ENCODE measurements at places on chromosomes 5 and 9.

DNA sequence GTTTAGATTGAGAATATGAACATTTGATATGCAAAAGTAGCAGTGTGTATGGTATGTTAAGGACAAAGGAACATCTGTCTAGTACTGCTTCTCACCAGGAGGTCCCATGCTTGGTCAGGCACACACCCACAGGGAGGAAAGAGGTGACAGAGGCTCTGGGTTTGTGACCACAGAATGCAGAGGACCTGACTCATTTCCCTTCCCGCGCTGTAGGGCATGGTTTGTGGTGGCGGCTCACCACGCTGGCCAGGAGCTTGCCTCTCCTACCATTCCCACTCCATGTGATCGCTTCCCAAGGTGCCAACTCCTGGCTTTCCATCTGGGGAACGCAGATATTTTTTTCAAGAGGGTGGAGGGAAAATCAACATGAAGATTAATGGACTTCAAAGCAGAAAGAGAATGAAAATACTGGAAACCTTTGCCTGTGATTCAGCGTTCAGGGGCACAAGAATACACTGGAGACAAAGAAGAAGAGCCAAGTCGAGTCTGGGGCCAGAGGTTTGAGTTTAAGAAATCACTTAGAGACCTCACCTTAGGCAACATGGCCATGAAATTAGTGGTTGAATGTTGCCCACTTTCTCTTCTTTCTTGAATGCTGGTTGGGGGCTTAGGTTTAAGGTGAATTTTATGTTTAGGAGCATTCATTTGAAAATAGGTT lies 477.8 kb downstream of the CCDC171 start:
- peak; percentile 45 for DNase-seq

- DNase-seq = no peak
Measured at GRCh38 chr5:43416803-43417394, 4.7 kb upstream of the CCL28 start.

- no peak for DNase-seq
Measured at GRCh38 chr9:131787838-131788237, 48.0 kb upstream of the RAPGEF1 start.

GRCh38 chr5:30413540-30413939 lies 779.9 kb upstream of the CDH6 start:
- DNase-seq = no peak

DNA sequence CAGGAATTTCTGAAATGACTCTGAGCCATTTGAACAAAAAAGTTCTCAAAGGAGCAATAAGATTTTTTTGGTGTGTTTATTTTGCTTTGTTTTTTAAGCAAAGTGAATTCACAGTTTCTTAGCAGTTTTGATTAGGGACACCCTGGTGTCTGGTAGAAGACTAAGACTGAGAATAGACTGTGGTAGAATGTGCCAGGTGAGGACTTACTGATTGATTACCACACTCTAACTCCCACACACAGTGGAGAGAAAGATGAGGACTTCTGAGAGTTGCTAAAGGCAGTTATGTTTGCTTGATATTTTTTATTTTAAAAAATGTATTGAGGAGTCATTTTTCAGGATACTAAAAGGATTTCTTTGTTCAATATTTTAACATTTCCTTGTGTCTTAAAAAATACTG lies 175.1 kb downstream of the CD180 start:
- DNase-seq = peak; percentile 69

GRCh38 chr5:112691758-112692157 lies 45.9 kb upstream of the APC start:
- peak; percentile 60 for DNase-seq
